ENCODE measurements at places on chromosomes 7 and 10.

- no peak for DNase-seq
These were observed 52.0 kb upstream of the NMT2 start for GRCh38 chr10:15220445-15220844.

DNA sequence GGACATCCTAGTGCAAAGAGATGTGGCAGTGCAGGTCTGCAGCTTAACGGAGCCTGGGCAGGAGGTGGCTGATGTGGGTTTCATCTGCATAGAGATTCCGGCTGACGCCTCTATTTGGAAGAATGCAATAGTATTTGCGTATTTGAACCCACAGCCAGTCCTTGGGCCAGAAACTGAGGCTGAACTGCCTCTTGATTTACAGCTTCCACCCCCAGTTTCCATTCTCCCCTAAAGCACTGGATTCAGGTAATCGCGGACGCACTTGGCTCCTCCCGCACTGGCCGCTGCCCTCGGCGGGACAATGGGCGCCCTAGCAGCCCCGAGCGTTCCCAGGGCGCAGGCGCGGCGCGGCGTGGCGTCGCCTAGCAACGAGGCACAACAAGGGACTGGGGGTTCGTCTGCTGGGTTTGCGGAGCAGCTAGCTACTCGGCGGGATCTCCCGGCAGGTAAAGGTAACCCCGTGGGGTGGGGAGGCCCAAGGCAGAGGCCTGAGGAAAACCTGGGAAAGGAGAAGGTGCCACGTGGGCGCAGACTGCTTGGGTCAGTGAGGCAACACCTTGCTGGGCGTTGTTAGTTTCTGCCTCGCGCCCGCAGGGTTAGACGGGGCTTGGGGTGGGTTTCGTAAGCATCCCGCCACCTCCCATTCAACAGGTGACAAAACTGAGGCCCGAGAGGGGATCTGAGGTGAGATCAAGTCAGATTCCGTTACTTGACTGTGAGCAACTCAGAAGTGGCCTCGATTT lies at the start of gene ARMC3:
ARMC3 (plus strand) TSS at position 393 of the 743 bp plus-strand sequence. CDS start 3,944 bp downstream, outside the sequence.
- peak; percentile 38 for DNase-seq

DNA sequence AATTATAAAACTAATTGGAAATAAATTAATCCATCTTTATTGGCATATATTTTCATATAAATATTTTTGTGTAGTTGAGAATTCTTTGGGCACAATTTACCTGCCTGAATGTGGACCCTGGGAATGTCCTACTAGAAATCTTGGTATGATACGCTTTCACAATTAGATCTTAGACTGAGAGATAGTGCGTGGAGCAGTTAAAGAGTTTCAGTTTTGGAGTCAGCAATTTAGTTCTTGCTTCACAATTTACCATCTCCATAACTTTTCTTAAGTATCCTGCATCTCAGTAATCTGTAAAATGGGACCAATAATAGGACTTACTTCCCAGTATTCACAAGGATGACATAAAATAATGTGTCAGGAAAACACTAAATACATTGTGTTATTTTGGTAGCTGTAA lies 2.0 kb downstream of the MTPN start:
- DNase-seq = no peak

GRCh38 chr10:110423650-110424049 lies 74.1 kb upstream of the DUSP5 start:
- DNase-seq = no peak

DNA sequence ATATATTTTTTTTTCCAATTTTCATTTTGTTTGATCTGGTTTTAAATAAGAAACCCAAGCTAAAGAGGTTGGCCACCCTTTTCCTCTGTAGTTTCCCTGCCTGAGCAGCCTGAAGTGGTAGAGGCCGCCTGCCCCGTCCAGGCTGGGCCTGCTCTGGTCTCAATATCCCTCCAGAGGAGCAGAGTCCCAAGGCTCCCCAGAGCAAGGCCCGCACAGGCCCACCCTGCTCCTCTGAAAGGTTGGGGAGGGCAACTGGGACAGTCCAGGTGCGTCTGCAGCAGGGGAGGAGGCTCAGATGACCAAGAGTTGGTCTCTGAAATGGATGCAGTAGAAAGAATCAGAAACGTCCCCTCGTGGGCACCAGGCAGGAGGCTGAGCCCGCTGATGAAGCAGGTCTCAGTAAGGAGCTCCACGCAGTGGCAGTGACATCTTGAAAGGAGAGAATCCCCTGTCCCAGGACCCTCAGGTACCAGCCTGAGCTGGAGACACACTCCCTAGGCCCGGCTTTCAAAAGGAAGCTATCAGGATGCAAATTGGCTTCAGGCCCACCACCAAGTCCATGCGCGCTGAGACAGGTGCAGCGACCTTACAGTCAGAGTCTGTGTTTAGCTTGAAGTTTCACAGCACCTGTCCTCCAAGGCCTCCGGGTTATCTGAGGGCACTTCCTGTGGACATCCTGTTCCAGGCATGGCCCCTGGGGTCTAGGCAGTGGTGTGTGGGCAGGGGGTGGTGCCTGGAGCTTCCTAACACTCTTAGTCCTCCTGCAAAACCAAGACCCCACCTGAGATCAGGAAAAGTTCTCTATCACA lies 37.7 kb downstream of the EN2 start:
- no peak for DNase-seq

DNA sequence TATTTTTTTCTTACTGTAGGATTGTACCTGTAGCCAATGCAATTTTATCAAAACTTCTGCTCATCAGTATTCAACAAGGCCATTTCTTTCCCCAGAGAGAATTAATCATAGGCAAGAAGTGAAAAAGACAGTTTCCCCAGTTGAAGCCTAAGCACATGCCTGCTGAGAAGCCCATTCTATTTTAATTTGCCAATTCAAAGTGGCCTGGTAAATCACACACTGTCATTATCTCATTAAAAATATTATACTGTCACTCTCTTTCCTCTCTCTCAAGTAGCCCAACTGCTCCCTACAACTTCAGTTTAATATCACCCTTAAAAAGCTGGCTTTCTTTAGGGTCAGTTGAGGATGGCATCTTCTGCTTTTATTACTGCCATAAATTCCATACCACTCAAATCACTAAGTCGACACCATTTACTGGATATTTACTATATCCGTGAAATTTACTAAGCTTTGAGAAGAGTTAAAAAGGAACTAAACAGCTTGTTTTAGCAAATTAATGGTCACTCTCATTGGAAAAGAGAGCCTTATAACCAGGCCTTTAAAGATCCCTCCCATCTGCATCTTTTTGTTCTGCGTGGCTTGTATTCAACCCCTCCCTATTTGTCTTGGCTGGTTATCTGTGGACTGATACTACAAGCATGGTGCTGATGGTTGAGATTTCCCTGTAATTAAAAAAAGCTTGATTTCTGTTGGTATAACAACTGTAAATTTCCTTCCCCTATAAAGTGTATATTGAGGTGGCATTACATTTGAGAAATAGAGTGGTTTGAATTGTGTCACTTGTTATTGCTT lies 30.6 kb downstream of the COL28A1 start:
- DNase-seq = no peak

DNA sequence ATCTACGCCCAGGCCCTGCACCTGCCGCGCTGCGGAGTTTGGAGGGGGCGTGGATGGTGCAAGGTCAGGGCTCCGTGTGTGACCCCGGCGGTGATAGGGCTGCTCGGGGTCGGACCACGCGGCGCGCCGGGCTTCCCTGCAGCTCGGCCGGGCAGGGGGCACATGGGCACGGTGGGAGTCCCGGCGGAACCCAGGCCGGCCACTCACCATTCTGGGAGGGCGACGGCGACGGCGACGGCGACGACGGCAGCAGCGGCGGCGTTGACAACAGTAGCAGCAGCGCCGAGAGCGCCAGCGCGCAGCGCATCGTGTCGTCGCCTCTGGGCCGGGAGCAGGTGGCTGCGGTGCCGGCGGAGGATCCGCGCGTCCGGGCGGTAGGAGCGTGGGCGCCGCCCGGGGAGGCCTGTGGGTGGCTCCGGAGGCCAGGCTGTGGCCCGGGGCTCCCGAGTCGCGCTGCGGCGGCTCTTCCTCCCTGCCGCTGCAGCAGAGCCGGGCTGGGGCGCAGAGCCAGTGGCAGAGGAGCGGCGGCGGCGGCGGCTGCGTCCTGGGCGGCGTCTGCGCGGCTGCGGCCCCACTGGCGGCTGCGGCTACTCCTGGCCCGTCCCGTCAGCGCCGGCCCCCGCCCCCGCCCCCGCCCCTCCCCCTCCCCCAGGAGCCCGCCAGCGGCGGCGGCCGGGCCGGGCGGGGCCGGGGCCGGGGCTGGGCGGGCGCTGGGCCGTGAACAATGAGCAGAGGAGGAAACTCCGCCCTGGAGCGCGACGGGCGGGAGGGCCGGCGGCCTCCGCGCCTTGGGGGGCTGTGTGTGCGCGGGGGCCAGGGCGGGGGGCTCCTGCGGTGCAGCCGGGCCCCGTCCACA lies at the start of gene PODXL:
PODXL (minus strand) TSS at position 576 of the 856 bp plus-strand sequence; CDS start at position 307, 269 bp downstream.
- DNase-seq = no peak

DNA sequence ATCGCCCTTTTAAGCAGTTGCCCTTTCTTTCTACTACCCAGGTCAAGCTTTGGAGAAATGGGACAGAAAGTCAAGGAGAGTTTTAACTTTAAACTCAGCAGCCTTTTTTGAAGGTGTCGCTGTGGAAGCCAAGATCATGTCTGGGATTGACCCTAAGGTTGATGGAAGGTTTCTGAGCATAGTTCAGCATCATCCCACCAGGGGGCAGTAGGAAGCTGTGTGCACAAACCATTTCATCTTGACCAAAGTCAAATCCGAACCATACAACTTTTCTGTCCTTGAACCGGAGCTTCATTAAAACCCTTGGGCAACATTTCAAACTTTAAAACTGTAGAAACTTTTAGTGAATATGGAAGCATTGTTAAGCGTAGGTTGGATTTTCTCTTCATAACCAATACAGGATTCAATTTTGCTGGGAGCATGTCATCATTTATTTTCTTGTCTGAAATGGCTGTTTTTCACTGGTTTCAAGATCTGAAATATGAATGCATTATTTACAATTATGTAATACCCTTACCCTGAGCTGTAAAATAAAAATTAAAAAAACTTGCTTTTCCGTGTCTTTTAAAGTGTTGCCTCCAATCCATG lies 214.4 kb upstream of the KIAA1217 start:
- no peak for DNase-seq

DNA sequence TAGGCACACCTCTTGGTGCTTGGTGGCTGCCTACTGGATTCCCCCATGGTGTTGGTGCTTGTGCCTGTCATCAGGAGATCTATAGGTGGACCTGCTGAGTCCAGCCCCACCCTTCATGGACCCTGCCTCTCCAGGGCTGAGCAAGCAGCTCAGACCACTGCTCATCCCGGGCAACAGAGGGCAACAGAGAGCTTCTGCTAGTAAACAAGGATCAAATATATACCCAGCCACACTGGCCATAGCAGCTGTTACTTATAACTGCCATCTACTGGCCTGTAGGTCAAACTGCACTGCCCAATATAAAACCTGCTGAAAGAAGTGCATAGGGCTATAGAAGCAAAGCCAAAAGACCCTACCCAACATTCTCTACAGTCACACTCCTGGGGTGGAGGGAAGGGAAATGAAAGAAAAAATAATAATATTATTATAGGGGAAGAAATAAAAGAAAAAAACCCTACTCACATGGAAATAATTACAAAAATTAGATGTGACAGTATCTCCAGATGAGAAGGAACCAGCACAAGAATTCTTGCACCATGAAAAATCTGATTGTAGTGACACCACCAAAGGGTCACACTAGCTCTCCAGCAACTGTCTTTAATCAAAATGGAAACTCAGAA lies 54.9 kb upstream of the ZNF800 start:
- peak; percentile 13 for DNase-seq

DNA sequence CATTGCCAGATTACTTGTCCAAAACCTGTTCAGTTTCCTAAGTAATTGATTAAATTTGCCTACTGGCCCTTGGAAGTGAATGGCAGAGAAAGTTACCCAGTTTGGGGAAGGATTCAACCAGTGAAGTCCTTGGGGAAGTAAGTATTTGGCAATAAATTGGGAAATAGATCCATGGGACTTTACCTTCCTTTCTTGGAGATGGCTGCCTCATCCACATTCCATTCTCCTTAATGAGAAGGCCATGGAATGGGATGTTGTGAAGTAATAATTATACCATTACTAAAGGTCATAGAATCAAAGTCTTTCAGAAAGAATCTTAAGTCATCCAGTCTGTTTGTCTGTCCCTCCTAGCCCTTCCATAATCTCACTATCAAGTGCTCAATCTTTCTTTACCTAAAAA lies 4.5 kb upstream of the COPG2 start:
- no peak for DNase-seq

GRCh38 chr7:77799078-77799964 lies 748 bp downstream of the PHTF2 start:
- no peak for DNase-seq

DNA sequence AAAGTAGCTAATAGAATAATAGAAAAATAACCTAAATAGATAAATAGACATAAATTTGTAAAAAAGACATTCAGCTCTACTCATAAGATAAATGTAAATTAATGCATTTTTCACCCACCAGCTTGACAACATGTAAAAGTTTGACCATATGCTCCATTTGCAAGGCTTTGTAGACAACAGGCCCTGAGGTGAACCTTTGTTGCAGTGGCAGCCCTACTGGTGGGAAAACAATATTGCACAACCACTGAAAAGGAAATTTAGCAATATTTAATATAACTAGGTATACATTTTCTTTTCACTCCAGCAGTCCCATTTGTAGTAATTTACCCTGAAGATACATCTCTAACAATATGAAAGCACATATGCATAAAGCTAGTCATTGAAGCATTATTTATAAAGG lies 39.0 kb upstream of the ADRA2A start:
- no peak for DNase-seq

DNA sequence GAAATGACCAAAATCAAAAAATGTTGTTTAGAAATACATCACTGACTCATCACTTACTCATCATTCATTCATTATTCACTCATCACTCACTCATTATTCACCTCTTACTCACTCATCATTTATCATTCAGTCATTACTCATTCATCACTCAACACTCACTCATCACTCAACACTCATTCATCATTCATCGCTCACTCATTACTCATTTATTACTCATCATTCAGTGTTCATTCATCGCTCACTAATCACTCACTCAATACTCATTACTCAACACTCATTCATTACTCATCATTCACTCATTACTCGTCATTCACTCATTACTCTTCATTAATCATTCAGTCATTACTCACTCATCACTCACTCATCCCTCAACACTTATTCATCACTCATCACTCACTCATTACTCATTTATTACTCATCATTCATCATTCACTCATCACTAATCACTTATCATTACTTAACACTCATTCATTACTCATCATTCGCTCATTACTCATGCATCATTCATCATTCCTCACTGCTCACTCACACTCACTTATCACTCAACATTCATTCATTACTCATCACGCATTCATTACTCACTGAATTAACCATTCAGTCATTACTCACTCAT lies 238.5 kb downstream of the ADARB2 start:
- DNase-seq = no peak

DNA sequence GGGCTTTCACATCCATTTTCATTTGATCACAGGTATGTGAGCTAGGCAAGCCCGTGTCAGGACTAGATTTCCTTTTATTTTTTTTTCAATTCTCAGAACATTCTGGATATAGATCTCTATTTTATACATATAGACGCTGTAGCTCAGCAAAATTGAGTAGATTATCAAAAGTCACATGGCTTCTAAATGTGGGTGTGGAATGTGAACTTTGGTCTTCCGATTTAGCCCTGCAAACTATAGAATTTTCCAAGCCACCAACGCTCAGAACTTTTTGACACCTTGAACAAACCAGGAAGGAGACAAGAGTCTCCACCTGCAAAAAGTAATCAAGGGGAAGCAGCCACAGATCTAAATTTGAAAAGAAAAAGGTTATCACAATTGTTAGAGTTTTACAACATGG lies 15.9 kb upstream of the FFAR4 start:
- DNase-seq = no peak

- DNase-seq = no peak
These were observed 2.7 kb downstream of the EPHB4 start for GRCh38 chr7:100824499-100825214.
